ENCODE measurements at places on chromosomes 12 and 14.

DNA sequence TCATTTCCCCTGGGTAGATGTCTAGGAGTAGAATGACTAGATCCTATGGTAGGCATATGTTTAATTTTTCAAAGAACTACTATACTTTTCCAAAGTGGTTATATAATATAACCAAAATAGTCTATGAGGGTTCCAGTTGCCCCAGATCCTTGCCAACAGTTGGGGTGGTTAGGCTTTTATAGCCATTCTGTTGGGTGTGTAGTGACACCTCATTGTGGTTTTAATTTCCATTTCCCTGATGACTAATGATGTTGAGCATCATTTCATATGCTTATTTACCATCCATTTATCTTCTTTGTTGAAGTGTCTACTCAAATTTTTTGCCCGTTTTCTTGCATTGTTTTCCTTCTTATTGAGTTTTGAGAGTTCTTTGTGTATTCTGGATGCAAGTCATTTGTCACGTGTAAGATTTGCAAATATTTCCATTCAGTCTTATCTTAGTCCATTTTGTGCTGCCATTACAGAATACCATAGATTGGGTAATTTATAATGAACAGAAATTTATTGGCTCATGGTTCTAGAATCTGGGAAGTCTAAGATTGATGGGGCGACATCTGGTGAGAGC, 4.7 kb downstream of the SYNE2 start:
- no peak for DNase-seq

DNA sequence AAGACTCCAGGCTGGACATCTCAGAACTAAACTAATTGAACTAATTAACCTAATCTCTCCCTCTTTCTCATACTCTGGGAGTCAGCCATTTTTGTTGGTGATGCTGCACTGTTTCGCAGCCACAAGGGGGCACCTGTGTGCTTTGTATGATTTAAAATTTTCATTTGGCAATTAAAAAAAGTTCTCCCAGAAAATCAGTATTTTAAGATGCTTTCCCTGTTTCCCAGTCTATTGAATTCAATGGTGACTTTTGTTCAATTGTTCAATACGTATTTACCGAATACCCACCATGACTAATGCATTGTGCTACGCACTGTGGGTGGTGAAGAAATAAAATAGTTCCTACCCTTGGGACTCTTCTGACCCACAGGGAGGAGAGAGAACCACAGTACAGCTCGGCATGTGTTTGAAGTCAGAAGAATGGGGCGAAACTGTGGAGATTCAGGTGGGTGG, 63.7 kb downstream of the ZNF664 start:
- DNase-seq: peak; percentile 6

DNA sequence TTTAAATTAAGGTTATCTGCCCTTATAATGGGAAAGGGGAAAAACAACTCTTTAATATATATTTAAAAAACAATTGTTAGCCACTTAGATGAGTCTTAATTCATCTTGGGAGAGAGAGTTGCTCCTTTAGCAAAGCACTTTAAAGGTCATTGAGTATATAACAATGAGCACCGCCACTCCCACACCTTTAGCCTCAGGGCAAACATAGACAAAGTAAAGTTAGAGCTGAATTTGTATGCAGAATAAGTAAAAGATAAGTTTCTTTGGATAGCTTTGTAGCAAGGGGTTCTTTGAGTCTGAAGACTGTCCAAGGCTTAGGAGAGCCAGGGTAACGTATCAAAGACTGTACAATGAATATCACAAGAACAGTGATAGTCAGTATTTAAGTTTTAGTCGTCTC, 728.8 kb upstream of the LMO3 start:
- no peak for DNase-seq

DNA sequence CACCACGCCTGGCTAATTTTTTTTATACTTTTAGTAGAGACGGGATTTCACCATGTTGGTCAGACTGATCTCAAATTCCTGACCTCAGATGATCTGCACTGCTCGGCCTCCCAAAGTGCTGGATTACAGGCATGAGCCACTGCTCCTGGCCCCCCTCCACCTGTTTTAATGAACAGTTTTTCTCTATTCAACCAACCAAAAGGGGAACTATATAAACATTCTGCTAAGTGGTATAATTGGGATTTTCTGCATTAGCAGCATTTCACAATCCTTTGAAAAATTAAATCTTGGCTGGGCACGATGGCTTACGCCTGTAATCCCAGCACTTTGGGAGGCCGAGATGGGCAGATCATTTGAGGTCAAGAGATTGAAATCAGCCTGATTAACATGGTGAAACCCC, 44.8 kb downstream of the KNTC1 start:
- DNase-seq: no peak

DNA sequence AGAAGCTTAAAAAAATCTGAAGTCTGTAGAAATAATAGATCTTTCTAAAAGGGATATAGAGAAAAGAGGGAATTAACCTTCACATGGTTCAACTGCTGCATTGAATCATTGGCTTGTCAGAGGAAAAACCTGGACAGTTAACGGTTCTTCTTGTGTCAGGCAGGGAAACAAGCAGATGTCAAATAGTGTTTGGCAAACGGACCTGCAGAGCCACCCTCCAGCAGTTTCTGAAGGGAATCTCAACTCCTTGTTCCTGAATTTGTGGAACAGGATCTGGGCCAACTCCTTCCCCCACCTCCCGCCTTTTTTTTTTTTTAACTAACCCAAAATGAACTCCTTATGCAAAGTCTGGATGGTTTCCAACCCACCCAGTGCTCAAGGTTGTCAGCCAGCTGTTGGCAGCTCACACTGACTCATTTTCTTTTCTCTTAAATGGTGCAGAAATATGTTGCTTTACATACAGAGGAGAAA, 187.3 kb downstream of the CAND1 start:
- DNase-seq: no peak

GRCh38 chr14:30355431-30355913, 203.5 kb upstream of the G2E3 start:
- no peak for DNase-seq

DNA sequence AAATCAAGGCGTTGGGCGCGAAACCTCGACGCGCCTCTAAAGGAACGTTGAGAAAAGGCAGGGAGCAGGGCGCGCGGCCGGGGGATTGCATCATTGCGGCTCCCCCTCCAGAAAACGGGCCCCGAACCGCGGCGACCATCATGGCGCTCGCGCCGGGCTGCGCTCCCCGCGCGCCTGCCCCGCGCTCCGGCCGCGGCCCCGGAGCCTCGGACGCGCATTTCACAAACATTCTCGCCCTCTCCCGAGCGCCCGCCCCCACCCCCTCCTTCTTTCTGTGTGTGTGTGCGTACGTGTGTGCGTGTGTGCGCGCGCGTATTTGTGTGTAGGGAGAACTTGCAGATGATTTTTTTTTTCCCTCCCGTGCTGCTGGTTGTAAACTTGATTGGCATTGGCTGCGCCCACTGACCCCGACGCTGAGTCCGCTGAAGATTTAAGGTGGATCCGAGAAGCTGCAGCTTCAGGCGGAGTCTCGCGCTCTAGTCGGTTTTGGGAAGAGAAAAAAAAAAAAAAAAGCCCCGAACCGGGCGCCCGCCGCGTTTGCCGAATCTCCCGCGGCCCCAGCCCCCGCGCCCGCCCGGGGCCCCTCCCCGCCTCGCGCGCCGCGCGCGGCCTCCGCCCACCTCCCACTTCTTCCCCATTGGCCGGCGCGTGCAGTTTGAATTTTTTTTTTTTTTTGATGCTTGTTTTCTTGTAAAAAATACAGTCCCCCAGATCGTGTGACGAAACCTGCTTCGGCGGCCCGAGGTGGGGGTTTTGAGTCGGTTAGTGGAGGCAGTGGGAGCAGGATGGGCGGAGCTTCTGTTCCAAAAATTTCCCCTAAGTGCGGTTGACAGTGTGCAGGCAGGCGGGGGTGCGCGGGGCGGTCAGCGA, 8.2 kb downstream of the CDKN1B start:
- peak; percentile 87 for DNase-seq

GRCh38 chr14:94555991-94556390, 5.3 kb upstream of the SERPINA4 start:
- DNase-seq: no peak

DNA sequence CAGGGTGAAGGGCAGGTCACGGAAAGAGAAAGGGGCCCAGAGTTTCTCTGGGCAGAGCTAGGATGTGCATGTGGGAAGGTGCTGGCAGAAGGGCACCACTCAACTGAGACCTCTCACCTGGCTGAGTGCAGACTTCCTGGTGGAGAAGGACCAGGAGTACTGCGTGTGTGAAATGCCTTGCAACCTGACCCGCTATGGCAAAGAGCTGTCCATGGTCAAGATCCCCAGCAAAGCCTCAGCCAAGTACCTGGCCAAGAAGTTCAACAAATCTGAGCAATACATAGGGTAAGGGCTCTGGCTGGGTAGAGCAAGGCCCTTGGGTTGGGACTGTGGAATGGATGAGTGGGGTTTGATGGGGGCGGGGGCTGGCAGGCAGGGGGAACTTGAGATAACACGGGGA, 5.4 kb upstream of the SMARCD1 start:
- no peak for DNase-seq

DNA sequence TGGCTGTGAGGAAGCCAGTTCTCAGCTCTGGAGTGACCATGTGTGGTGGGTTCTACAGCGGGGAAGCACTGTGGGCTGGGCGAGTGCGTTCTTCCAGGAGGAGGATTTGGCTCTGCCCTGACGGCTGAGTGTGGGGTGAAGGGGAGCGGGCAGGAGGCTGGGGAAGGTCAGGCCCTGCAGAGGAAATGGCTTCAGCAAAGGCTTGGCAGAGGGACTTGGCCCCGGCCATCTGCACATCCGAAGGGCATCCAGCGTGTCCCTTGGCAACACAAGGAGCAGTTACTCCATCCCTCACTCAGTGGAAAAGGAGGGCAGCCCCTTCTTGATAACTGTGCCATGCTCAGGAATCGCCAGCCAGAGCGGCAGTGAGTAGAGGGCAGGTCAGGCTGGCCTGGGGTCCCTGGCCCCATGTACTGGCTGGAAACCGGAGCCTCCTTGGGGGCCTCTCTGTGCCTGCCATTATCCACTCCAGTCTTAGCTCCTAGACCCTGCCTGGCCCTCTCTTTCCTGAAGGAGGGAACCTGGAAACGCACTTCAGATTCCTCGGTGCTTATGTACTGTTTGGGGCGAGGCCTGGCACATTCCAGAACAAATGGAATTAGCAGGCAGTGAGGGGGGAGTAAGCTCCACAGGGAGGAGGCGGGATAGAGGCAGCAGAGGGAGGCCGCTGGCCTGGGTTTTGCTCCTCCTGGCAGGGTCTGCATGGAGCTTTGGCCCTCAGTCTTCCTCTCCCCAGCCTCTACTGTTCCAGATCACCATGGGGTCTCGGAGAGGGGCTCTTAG, 133.6 kb upstream of the NCOR2 start:
- no peak for DNase-seq

GRCh38 chr14:36866867-36867266, 205.2 kb downstream of the PAX9 start:
- DNase-seq: no peak

- no peak for DNase-seq
Measured at GRCh38 chr12:32249777-32250176, 143.1 kb downstream of the BICD1 start.

- no peak for DNase-seq
Measured at GRCh38 chr14:105335735-105336476, 21.4 kb downstream of the PACS2 start.

DNA sequence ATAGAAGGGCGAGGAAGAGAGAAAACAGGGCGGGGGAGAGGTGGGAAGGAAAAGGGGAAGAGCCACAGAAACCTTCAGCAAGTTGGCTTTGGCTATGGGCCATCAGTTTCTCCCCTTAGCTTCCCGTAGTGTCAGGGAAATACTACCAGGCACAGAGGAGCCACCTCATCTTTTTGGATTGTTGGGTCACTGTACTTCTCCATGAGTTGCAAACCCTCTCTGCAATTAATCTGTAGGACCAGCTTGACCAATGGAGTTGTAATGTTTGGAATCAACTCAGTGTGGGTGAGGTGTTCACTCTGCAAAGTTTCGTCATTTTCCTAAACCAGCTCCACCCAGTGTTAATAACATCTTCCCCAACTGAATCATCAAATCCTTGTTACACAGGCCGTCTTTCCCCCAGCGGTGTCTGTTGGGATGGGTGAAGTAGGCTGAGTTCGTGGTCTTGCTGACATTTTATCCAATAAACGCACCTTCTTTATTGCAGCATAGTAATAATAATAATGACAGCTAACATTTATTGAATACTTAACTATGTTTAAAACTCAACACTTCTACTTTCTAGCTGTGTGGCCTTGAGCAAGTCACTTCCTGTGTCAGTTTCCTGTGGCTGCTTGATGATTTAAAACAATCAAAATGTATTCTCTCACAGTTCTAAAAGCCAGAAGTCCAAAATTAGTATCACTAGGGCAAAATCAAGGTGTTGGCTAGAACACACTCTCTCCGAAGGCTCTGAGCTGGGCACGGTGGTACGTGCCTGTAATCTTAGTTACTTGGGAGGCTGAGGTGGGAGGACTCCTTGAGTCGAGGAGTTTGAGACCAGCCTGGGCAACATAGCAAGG, 8.1 kb upstream of the GLTP start:
- no peak for DNase-seq

DNA sequence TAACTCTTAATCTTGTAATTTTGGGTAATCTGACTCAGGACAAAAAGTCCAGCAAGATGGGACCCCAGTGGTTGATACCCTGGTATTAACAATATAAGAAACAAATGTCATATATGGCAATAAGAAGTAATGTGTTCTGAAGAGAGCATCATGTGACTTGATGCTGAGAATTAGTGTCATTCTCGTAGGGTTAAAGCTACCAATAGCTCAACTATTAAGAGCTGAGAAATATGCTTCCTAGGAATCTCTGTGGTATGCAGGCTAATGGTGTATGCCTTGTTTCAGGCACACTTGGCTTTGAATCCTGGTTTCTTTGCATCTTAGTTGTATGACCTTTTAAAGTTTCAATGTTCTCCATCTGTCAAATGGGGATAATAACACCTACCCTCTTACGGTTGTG, 9.1 kb downstream of the MYRFL start:
- no peak for DNase-seq

GRCh38 chr12:56634242-56634836, 4.2 kb upstream of the BAZ2A start:
- no peak for DNase-seq
